ENCODE measurements at places on chromosomes 5 and 9.
A peak's percentile ranks its signal among the peaks of the same experiment; 100 is the strongest.

- no peak for ATAC-seq
Measured at GRCh38 chr9:122039234-122039633, 53.9 kb downstream of the TTLL11 start.

DNA sequence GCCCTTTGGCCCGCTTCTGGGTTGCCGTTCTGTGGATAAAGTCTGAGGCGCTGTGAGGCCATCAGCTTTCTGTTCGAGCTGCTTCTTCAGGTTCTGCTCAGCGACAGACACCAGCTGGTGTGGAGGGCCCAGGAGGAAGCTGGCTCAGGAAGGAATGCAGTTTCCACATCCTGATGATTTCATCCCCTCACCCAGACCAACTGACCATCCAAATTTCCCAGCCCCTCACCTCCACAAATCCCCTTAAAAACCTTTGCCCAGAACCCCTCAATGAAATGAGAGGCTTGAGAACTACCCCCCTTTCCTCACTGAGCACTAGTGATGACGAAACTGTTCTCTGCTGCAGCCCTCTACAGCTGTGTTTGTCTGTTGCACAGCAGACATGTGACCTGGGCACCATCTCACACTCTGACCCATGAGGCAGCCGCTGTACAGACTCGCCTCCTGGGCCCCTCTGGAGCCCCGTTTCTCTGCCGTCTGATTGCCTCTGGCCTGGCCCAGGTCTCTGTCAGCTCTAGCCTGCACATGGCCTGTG lies 45.4 kb downstream of the SPATA31C2 start:
- no peak for ATAC-seq

DNA sequence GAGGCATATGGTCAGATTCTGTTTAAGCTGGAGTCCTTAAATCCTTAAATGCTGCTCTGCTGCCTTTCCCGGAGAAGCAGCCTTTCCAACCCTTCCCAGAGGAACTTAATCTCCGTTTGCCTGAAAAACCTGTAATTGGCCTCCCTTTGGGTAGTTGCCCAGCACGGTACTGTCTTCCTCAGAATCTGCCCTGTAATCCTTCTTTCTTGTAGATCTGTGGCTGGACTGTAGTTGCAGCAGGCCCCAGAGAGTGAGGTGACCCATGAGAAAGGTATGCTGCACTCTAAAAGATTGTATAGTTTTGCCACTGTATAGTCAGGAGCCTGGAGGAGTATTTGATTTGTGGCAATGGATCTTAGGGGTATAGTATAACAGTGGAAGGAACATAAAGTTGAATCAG lies 11.7 kb downstream of the SPIN1 start:
- no peak for ATAC-seq

DNA sequence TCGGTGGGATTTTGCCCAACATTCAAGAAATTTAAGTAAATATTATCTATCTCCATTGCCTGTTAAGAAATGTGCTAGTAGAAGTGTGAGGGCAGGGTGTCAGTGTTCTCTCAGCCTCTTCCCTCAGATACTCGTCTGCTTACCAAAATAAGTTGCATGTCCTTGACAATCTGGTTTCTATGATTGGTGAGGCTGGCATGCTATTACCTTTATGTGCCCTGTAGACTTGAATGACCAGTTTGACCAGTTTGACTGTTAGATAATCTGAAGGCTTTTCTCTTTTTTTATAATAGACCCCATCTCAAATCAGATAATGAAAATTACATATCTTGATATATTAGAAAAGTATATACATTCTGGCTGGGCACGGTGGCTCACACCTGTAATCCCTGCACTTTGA lies 348 bp downstream of the CATSPER3 start:
- ATAC-seq: no peak

DNA sequence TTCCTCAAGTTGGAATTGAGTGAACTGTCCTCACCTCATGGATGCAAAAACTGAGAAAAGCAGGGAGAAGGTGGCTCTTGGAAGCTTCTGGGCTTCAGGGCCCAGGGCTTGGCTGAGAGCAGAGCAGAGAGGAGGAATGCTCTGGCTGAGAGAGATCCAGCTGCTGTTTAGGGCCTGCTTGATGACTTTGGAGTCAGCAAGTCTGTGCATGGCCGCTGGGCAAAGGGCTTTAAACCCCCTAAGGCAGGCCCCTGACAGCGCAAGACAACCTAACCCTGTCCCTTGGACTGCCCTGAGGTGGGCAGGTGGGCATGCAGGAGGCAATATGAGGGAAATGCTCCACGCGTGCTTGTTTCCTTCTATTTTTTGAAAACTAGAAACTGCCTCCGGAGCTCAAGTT lies 8.6 kb downstream of the STC2 start:
- ATAC-seq: no peak

- ATAC-seq: peak; percentile 88
Measured at GRCh38 chr9:37290940-37291485, 131.5 kb upstream of the GRHPR start.
